ENCODE measurements at places on chromosomes 4 and X.
A peak's percentile ranks its signal among the peaks of the same experiment; 100 is the strongest.

- DNase-seq = peak; percentile 61
These were observed 34.4 kb upstream of the ANXA3 start for GRCh38 chr4:78517050-78517652.

DNA sequence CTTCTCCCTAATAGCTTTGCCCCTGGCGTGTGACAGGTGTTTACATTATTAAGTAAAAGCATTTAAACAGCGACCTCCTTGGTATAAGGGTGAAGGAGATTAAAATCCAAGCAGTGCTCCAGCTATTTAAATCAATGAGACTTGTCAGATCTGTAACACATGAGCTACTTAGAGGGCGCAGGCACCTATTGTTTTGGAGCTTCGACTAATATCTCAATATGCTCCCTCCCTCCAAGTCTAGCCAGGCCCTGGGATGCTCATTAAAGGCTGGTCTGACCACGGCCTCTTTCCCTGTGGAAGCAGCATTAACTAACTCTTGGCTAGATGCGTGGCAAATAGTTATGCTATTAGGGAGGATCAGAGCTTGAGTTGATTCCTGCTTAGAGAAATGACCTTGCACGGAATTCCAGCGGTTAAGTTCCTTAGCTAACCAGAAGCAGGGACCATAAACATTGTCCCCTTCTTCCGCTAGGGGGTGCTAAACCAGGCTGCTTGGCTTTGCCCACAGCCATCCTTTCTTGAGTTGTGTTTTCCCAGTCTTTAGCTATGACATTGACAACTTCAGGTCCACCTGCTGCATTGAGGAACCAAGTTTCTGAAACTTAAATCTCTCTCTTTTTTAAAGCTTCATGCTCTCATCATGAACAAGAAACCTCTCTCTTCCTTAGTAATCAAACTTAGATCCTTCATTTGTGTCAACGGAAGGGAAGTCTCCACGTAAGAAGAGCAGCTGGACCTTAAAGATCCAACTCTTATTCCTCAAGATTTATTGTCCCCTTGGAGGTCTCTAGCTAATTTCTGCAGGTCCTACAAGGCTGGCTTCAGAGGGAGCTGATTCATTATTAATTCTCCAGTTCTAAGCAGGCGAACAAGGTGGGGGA lies 80.7 kb upstream of the IGFBP7 start:
- DNase-seq = peak; percentile 56

DNA sequence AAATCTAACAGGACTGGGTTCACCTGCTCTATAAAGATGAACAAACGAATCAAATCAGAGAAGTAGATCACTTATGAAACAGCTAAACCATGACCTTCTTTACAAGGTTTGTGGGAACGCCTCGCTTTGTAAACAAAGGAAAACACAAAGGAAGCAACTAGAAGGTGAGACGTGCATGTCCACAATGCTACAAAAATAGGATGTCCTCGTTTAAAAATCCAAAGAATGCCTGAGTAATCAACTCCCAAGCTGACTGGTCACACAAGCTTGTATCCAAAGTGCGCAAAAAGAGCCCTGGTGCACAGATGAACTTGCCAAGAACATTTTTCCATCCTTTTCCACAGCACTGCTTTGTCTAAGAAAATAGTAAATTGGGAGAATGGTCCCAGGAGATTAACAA lies 6.3 kb upstream of the SH3KBP1 start:
- peak; percentile 69 for DNase-seq

DNA sequence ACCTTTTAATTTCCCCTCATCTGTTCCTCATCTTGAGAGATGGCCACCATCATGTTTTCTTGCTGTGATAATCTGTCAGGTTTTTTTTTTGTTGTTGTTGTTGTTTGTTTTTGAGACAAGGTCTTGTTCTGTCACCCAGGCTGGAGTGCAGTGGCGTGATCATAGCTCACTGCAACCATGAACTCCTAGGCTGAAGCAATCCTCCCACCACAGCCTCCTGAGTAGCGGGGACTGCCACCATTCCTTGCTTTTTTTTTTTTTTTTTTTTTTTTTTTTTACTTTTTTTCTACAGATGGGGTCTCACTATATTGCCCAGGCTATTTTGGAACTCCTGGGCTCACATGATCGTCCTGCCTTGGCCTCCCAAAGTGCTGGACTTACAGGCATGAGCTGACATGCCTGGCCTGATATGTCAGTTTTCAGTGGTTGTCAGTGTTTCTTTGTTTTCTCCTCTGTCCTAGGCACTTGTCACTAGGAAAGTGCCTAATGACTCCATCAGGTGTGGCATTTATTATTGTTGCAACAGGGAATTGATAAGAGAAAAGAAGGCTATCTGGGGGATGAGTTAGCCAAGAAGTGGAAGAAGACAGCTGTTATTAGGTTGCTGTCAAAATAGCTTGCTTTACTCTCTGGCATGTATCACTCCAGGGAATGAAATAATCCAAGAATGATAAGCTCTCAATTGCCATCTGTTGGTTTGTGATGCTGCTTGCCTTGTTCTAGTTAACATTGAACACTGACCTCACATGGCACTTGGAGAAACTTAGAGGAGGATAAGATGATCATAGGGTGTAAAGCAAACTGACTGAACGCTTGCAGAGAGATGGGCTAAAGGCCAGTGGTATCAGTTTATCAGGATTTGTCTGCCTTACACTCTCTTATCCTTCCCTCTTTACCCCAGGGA lies 41.7 kb downstream of the TMEM164 start:
- no peak for DNase-seq

DNA sequence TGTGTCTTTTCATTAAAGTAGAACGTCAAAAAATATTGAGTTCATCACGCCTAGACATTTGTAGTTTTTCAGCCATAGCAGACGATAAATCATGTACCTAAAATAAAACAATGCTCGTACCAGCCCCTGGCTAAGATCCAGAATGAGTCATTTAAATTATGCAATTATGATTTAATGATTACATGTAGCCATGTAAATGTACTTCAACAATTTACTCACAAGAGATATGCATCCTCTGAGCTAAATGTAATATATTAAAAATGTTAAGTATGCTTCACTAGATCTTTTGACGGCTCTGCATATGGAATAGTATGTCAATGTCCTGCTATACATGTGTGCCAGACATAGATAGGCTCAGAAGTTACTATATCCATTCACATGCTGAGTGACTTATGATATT lies 1077.8 kb downstream of the ARAP2 start:
- DNase-seq = no peak

- DNase-seq = no peak
These were observed 27.6 kb downstream of the CYTL1 start for GRCh38 chr4:4991541-4992099.

GRCh38 chr4:36128689-36129088 lies 115.6 kb downstream of the ARAP2 start:
- peak; percentile 4 for DNase-seq

DNA sequence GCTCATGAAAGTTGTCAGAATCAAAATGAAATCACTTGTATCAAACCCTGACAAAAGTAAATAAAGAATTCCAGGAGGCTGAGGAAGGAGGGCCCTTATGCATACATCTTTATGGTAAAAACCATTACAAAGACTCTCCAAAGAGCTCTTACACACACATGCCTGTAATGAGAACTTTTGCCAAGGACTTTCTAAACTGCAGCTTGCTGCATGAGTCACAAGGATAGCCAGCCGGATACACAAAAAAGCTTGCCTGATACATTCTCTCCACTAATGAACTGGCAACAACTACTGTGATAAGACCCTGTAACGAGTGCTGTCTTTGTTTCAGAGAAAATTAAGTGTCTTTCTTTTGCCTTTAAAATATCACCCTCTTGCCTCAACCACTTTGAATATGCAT lies 618.1 kb downstream of the PPP4R3C start:
- DNase-seq = no peak

DNA sequence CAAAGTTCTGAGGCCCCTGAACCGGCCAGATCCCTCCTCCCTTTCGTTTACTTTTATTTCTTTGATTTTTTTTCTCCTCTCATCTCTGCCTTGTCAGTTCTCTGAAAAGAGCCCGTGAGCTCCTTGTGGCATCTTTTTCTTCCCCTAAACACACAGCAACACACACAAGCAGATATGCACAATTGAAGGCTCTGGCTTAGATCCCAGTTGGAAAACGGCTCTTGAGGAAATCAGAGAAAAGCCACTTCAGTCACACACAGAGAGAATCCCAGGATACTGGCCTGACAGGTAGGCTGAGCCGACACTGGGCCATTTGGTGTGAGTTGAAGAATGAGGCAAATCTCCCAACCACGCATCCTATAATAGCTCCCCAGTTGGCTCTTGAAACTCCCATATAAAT lies 12.9 kb downstream of the DIPK2B start:
- DNase-seq = peak; percentile 31

- peak; percentile 7 for DNase-seq
These were observed 239.6 kb upstream of the TRAM1L1 start for GRCh38 chr4:117324851-117325491.

DNA sequence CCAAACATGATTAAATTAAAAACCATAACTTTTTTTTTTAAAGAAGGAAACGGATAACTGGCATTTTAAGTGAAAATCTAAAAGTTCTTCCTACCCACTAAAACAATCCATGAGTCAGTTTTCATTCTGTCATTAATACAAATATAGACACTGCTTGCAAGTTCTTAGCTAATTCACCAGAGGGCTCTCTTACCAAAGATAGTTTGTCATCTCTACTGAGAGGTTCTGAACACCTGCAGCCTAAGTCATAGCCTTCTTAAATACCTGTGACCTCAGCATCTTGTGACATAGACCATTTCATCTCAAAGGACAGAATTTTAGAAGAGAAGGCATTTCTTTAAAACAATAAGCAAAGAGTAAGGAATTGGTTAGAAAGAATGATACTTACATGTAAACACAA lies 65.3 kb upstream of the FAM120C start:
- peak; percentile 69 for DNase-seq

GRCh38 chr4:31283679-31284078 lies 563.5 kb downstream of the PCDH7 start:
- no peak for DNase-seq

GRCh38 chrX:25869761-25870160 lies 268.4 kb upstream of the MAGEB18 start:
- peak; percentile 6 for DNase-seq

GRCh38 chr4:74570095-74570494 lies 125.2 kb downstream of the AREG start:
- peak; percentile 6 for DNase-seq

DNA sequence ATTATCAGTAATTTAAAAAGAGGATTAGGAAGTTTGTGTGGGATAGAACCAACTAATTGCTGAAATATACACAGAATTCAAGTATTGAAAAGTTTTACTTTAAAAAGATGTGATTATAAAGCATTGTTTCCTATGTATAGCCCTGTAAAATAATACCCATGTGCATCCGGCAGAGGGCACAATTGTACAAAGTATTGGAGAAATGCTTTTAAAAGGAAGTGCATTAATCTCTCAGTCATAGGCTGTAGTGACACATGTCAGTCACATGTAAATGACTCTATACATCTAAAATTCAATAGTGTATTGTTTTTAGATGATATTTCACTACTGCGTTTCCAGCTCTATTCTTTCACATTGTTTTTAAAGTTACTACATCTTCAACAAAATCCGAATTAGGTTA lies 9.7 kb upstream of the GEMIN8 start:
- peak; percentile 60 for DNase-seq

GRCh38 chr4:156144961-156145360 lies 191.3 kb upstream of the CTSO start:
- DNase-seq = no peak

DNA sequence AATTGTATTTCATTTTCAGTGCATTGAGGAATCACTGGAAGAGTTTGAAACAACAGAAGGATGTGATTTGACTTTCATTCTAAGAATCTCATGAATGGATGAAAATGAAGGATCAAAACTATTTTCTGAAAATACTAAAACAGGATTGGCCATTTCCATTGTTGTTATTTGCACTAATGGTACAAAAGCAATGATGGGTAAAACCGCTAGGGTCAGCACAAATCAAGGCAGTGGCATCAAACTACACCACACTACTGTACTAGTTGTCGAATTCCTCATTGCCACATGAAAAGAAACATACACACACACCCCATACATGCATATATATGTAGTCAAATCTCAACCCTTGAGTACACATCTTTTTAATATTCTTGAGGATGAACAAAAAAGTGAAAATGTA lies 24.7 kb upstream of the CENPVL3 start:
- no peak for DNase-seq

DNA sequence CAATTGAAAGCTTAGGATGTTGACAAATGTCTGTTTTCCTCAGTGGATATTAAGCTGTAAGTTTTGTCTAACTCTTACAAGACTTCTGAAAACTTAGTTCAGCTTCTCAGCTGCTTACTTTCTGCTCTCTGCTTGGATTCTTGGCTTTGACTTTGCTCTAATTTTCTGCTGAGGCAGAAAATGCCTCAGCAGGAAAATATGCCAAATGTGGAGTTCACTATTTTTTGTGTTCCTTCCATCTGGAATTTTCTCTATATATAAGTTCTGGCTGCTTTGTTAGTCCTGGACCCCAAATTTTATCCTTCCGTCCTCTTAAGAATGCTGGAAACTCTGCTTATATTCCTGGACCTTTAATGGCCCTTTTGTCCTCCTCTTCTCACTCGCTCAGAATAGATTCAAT lies 352.6 kb upstream of the NWD2 start:
- no peak for DNase-seq

DNA sequence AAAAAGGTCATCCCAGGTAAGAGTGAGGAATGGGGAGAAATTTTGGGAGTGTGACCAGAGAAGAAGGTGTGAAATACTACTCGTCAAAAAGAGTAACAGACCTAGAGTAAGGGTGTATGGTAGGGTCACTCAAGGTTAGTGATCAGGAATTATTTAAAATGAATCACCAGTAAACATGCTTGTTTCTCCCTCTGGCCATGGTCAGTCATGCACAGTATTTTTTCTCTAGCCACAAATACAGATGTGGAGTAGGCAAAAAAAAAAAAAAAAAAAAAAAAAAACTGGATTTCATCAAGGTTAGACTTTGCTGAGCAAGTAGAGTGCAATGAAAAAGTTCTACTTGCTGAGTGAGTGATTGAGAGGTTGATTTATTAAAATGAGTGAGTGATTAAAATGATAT lies 34.2 kb upstream of the SLIT2 start:
- no peak for DNase-seq

GRCh38 chr4:34289489-34289888 lies 1954.8 kb downstream of the ARAP2 start:
- DNase-seq = no peak

DNA sequence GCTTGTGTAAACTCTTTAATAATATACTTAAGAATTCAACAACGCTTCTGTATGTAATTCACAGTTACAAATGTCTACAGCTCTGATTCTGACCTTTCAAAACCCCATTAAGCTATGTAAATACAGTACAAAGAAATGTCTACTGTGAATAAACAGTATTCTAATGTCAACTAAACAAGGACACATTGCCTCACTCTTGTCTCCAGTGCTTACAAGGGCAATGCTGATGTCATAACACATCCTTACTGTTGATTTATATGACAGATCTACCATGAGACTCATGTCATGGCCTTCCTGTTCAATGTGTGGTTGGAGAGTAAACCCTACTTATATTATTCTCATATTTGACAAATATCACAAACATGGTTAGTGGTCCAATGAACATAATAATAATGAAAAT lies 256.1 kb upstream of the ADGRL3 start:
- DNase-seq = peak; percentile 92

DNA sequence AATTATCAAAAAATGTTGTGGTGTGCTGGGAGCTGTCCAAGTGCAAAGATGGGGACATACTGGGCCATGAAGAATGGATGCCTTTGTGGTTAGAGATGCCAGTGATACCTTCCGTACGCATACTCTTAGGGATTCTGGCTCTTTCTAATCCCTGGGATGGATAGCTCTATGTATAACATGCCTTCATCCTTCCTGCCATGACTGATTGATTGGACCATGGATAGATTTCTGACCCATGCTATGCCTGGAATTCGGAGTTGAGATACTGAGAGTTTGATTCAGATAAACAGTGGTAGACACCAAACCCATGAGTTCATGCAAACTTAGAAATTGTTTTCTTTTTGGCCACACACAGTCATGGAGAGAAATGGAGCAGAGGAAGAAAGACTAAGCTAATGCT lies 147.2 kb upstream of the WDFY3 start:
- DNase-seq = no peak
